ENCODE measurements at places on chromosomes 5 and 9. TPM values are rescaled to one million over a fixed set of nuclear protein-coding genes. Genes with fewer than 3 reads are reported as not detected.

The ACSL6 gene
- total RNA-seq, result 11.5 TPM

The WDR31 gene
- 0.85 TPM for total RNA-seq

The PCDHB3 gene
- total RNA-seq, result not detected

The KIF4B gene
- not detected for total RNA-seq

The PRDM9 gene
- not detected for total RNA-seq

The HAVCR1 gene
- 3.6 TPM for total RNA-seq

The NOXA1 gene
- total RNA-seq, result 0.50 TPM

The RASGRF2 gene
- total RNA-seq, result 3.3 TPM

The AKNA gene
- 355 TPM for total RNA-seq

The BSPRY gene
- 7.1 TPM for total RNA-seq

The SLC34A1 gene
- total RNA-seq, result 1.4 TPM

The CCDC152 gene
- 2.5 TPM for total RNA-seq

The CHSY3 gene
- total RNA-seq, result not detected

The IGFBPL1 gene
- total RNA-seq, result 0.20 TPM

The PCDHB8 gene
- not detected for total RNA-seq

The UGT3A1 gene
- not detected for total RNA-seq

The FBXL7 gene
- total RNA-seq, result not detected

The PCDHB7 gene
- total RNA-seq, result not detected

The ASS1 gene
- total RNA-seq, result 10.1 TPM

The ZCCHC9 gene
- 41.3 TPM for total RNA-seq

The CDO1 gene
- 0.50 TPM for total RNA-seq

The ENTPD2 gene
- total RNA-seq, result 0.40 TPM

The TAL2 gene
- total RNA-seq, result not detected

The EIF4E1B gene
- total RNA-seq, result not detected

The CAPSL gene
- not detected for total RNA-seq

The LCN9 gene
- total RNA-seq, result not detected

The SPATA31E1 gene
- total RNA-seq, result not detected

The PCDH1 gene
- total RNA-seq, result not detected

The BTNL8 gene
- not detected for total RNA-seq

The MAT2B gene
- 112 TPM for total RNA-seq

The ACTBL2 gene
- not detected for total RNA-seq

The LTC4S gene
- 3.3 TPM for total RNA-seq

The SLC36A3 gene
- not detected for total RNA-seq

The AGXT2 gene
- not detected for total RNA-seq

The ARHGEF37 gene
- total RNA-seq, result 1.1 TPM

The GMCL2 gene
- total RNA-seq, result not detected

The SNCAIP gene
- not detected for total RNA-seq

The SEMA4D gene
- 339 TPM for total RNA-seq

The SPINK5 gene
- not detected for total RNA-seq

The TAF9 gene
- 47.2 TPM for total RNA-seq

The ACO1 gene
- 6.6 TPM for total RNA-seq

The SERINC5 gene
- total RNA-seq, result 59.1 TPM

The ZNF354C gene
- total RNA-seq, result 5.1 TPM

The SLC12A7 gene
- total RNA-seq, result 34.2 TPM

The NMUR2 gene
- total RNA-seq, result not detected

The SNX18 gene
- 38.9 TPM for total RNA-seq

The FREM1 gene
- total RNA-seq, result not detected

The GNG10 gene
- 22.2 TPM for total RNA-seq

The RLN2 gene
- 3.6 TPM for total RNA-seq

Data from activated CD4-positive, alpha-beta memory T cell treated with anti-CD3 and anti-CD28 coated beads, Interleukin-2, amount 10 ng/mL, durations not matched to agents 7 days and 5 days (primary cell).